ENCODE measurements at places on chromosomes 11 and 22.

GRCh38 chr11:86991341-86991740, 36.1 kb upstream of the FZD4 start:
- no peak for DNase-seq

GRCh38 chr11:111350811-111351210, 28.3 kb downstream of the POU2AF1 start:
- no peak for DNase-seq

DNA sequence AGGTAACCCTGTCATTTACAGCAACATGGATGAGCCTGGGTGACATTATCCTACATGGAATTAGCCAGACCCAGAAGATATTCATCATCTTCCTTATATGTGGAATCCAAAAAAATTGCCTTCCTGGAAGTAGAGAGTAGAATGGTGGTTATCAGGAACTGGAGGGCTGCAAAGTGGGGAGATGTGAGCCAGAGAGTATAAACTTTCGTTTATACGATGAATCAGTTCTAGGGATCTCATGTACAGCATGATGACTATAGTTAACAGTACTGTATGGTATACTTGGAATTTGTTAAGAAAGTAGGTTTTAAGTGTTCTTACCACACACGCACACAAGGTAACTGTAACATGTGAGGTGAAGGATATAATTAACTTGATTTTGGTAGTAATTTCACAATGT, 79.1 kb downstream of the TBC1D22A start:
- DNase-seq = no peak

DNA sequence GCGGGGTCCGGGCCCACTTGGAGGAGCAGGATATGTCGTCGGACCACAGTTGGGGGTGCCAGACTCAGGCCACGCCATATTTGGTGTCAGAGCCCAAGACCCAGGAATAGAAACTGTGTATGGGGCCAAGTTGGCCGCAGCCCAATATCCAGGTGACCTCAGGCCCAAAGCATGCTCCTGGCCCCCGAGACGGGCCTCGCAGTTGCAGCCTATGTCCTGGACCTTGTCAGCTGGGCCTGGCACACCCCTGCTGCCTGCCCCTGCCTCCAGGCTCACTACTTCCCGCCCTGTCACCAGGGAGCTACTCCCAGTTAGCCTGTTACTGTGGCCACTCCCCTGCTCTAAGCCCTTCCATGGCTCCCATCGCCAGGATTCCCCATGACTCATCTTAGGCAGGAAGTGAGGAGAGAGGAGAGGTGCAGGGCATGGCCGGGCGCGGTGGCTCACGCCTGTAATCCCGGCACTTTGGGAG, 23.1 kb downstream of the A4GALT start:
- DNase-seq = no peak

- DNase-seq = peak; percentile 70
Observed at GRCh38 chr11:65766535-65766934, 14.2 kb downstream of the AP5B1 start.

DNA sequence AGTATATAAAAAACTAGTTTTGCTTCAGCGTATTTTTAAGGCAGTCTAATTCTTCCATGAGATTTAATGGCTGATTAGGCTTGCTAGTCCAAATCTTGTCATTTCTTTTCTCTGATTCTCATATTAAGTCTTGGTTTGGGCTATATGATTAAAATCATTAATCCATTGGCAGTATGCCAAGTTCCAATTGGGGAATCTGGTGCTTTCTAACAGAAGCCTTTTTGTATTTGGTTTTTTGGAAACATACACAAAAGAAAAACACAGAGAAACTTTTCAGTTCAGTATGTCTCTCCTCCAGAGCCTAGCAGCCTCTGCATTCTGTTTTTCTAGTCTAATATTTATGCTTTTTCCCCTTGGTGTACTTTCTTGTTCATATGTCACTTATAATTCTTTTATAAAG, 37.9 kb downstream of the SWAP70 start:
- DNase-seq = no peak

GRCh38 chr11:73325036-73325981, 17.2 kb downstream of the ARHGEF17 start:
- no peak for DNase-seq

DNA sequence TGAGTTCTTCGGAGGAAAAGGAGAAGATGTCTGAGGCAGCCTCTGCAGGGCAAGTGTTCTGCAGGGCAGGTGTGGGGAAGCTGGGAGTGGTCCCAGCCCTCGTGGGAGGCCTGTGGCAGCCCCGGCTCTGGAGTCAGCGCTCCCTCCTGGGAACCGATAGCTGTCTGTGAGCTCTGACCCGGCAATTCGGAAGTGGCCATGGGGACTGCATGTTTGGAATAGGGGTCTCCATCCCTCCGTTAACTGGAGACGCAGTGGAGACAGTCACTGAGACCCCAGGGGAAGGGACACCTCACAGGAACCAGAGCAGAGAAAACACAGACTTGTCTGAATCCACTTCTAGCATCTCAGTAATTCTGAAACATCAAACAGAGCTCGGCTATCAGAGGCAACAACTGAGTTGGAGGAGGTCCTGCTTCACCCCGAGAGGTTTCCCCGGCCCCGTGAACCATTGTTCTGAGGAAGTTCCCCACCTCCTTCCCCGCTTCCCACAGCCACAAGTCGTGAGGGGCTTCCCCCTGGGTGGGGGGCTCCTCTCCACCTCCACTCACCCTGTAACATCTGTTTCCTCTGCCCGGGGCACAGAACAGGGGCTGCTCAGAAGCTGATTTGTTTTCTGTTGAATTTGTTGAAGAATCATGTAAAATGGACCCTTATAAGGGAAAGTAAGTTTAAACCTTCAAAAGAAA, 99.6 kb downstream of the BRD1 start:
- no peak for DNase-seq

GRCh38 chr11:46615756-46616155, 1.3 kb downstream of the HARBI1 start:
- DNase-seq = no peak

DNA sequence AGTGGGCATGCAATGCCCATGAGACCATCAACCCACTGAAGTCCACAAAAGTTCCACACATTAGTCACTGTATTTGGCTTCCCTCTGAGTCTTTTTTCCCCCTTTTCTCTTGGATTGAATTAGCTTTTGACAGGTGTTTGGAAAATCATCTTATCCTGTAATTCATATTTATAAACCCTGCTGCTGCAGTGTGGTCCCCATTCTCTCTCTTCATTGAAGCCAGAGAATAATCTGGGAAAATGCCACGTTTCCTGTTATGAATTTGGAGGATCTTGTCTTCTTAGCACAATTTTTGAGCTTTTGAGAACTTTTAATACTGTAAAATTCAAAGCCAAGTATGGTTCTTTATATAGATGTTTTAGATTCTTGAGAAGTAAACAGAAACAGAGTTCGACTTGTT, 84.8 kb downstream of the UVRAG start:
- DNase-seq = no peak

GRCh38 chr11:47905358-47906059, 57.4 kb upstream of the NUP160 start:
- DNase-seq = no peak

DNA sequence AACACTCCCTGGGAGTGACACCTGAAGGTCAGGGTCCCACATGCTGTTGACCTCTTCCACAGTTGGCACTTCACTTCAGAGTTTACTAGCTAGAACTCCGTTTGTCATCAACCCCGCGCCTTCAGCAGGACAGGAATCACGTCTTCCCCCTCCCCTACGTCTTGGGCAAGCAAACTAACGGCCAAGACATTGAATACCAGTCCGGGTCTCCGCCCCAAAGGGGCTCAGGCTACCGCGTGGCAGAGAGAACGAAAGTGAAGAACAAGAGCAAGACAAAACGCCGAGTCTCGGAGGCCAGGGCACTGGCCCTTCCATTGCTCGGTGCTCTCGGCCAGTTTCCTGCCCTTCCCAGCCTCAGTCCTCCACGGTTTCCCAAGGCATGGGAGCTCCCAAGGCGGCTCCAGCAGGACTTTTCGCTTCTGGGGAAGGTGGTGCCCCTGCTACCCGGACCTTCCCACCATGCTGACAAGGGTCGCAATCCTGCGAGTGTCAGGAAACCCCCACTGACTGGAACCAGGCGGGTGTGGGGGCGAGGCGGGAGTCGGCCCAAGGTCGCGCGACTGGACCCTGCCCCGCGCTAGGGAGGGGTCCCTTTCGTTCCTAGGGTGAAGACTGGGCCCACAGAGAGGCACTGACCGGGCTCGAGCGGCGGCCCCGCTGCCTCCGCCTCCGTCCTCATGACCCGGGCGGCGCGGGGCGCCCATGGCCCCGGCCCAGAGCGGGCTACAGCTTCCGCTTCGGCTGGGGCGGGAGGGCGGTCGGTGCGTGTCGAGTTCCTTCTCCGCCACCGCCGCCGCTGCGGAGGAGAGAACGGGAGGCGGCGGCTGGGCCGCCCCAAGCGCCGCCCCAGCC, at the start of gene GUCD1:
GUCD1 (minus strand) TSS at position 826 of the 852 bp plus-strand sequence; CDS start at position 679, 147 bp downstream.
- DNase-seq = no peak

DNA sequence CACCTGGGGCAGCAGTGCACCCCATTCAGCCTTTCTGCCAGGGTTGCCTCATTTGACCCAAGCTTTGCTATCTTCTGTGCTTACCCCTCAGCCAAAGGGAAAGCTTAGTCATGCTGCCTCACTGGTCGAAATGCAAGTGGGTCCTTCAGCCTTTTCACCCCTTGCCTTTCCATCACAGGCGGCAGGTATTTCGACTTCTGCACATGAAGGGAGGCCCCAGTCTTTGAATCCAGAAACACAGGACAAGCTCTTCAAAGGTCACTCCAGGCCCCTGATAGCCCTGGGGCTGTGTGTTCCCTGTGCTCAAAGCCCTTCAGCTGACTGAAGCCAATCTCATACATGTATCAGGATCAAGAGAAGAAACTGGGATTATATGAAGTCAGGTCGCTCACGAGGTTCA, 129.7 kb downstream of the SNX19 start:
- DNase-seq = no peak
